Small intestine (tissue), 16 donors: ENCODE measurements at places on chromosomes 7 and 10.
A peak's percentile ranks its signal among the peaks of the same experiment; 100 is the strongest.

- DNase-seq, result no peak
Observed at GRCh38 chr7:67950321-67951083, 953.9 kb downstream of the TYW1 start.

DNA sequence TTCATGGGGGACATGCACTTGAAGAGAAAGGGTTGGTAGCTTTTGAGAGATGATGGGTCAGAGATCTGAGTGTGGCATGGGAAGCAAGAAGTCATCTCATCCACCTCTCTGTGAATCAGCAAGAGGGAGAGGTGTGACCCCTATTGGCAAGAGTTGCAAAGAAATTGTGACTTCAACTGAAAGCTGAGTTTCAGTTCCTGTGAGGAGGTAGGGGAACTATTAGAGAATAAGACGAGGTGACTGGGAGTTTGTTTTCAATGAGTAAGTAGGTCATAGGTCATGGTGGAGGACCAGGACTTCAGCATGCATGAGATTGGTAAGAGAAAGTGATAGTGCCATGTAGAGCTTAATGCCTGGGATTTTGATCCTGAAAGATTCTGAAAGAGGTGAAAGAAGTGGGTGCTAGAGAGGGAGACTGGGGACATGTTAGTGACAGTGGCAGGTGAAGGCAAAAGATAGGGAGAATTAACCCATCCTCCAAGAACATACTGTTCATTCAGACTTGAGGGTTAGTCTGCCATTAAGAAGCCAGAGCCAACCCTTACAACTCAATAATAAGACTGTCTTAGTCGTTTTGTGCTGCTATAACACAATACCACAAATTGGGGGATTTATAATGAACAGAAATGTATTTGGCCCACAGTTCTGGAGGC is 75.5 kb upstream of the CAPZA2 start:
- peak; percentile 66 for DNase-seq

DNA sequence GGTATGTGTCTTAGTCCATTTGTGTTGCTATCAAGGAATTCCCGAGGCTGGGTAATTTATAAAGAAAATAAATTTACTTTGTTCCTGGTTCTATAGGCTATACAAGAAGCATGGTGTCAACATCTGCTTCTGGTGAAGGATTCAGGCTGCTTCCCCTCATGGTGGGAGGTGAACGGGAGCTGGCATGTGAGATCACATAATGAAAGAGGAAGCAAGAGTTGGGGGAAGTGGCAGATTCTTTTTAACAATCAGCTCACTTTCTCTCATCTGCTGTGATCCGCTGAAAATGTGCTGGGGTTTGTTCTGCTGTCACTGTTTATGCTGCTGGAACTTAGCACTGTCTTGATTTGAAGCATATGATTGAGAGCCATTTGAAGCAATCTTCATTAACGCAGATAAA is 730.0 kb upstream of the SORCS1 start:
- no peak for DNase-seq

DNA sequence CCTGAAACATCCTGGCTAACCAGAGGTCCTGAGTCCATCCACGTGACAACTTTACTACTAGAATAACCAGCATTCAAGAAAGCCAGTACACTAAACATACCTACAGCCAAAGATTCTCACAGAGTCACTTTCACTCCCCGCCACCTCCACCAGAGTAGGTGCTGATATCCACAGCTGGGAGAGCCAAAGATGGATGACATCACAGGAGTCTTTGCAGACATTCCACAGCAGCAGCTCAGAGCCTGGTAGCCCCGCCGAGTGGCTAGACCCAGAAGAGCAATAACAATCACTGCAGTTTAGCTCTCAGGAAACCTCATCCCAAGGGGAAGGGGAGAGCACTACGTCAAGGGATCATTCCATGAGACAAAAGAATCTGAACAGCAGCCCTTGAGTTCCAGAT is 13.5 kb upstream of the ADAM22 start:
- DNase-seq, result no peak

GRCh38 chr10:115941361-115941771 is 331.6 kb downstream of the GFRA1 start:
- no peak for DNase-seq

- peak; percentile 72 for DNase-seq
Observed at GRCh38 chr10:76086761-76087639, 655.6 kb downstream of the LRMDA start.
